ENCODE measurements at places on chromosomes 2 and 18.

- no peak for DNase-seq
Observed at GRCh38 chr2:1829796-1830195, 85.5 kb upstream of the PXDN start.

DNA sequence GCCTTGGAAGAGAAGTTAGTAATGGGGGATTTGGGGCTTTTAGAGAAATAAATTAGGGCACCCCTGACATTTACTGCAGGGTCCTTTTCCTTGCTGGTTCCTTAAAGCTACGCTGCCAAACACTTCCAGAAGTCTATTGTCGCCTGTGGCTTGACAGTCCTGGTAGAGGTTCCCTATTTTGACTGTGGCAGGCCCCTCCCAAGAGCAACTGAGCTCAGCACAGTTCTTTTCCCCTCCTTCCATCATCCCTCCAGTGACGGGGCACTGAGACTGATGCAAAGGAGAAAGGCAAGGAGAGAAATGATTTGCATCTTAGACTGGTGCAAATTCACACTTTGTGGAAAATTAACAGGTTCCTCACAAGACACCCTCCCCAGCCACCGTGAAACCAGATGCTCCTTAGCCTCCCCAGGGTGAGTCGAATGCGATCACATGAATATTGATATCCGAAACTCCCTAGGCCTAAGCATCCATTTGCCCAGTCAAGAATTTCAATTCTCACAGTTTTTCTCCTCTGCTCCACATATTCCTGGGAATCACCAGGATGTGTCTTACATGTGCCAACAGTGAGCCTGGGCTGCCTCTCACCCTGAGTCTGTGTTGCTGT, 45.4 kb downstream of the RABL2A start:
- no peak for DNase-seq

GRCh38 chr2:219857751-219858150, 230.3 kb downstream of the SLC4A3 start:
- DNase-seq: no peak

GRCh38 chr18:23689616-23690504, 607 bp downstream of the LAMA3 start:
- no peak for DNase-seq

GRCh38 chr2:183059561-183059960, 19.0 kb upstream of the DUSP19 start:
- DNase-seq: no peak

- no peak for DNase-seq
Observed at GRCh38 chr2:174587579-174587978, 10.0 kb downstream of the WIPF1 start.

- no peak for DNase-seq
Observed at GRCh38 chr2:38516122-38516521, 86.6 kb downstream of the HNRNPLL start.

DNA sequence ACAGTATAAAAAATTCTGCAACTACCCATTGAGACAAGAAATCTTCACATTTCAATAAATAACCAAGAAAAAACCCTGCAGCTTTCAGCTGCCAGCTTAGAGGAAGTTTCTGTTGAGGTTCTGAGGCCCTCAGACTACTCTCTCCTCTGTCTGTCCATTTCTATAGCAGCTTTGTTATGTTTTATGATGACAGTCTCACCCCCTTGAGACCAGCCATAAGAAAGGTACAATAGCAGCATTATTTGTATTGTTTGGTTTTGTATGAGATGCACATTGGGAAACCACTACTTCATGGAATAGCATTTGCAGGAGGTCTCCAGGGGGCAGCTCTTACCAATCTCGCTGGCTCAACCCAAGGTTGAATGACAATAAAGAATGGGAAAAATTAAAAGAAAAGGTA, 334.6 kb upstream of the VRK2 start:
- no peak for DNase-seq

DNA sequence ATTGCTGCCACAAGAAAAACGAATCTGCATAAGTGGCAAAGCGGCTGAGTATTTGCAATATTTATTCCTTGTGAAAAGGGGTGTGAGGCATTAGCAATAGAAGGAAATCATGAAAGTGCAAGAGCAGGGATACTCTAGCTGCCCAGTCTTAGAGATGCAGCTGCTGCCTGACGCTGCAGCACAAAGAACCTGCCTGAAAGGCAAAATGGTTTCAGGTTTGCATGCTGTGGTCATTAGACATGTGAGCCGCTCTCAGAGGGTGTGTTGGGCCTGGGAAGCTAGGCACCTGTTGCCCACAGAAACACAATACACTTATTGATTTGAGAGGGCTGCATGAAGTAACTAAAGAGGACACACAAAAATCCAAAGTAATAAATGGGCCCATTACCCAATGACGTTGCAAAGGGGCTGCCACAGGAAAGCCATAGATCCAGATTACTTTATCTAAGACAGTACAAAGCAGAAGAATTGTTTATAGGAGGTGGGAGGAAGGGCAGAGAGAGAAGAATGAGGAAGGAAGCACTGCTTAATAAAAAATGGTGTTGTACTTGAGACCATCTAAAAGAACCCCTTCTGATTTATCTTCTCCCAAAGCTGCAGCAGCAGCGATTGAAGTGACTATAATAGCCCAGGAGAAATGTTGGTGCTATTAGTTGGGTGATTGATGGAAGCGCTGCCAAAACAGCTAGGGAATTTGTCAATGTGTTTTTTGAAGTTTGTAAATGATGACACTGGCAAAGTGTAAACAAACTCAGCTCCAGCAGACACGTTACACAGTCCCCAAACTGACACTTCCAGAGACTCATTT, 492.4 kb upstream of the ACVR2A start:
- DNase-seq: no peak

DNA sequence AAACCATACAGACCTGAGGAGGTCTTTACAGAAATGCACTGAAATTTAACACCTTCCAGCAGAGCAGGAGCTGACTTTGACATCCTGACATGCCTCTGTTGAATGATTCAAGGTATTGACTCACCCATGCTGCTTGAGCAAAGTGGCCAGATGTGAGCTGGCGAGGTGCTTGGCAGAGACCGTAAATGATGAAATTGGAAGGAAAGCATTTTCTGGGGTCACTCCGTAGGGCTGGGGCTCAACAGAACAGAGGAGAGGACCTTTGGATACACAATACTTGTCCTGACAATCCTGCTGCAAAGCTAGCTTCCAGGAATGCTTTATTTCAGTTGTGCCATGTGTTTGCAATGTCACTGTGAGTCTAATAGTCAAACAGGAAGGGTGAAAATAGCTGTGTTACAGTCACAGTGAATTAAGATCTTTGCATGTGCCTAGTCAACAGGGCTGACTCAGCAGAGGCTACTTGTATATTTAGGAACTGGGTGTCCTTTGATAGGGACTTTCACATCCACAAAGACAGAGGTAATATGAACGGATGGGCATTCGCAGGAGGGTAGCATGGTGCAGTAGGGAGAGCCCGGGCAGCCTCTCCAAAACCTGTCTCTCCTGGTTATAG, 31.6 kb upstream of the NCK2 start:
- DNase-seq: peak; percentile 25

DNA sequence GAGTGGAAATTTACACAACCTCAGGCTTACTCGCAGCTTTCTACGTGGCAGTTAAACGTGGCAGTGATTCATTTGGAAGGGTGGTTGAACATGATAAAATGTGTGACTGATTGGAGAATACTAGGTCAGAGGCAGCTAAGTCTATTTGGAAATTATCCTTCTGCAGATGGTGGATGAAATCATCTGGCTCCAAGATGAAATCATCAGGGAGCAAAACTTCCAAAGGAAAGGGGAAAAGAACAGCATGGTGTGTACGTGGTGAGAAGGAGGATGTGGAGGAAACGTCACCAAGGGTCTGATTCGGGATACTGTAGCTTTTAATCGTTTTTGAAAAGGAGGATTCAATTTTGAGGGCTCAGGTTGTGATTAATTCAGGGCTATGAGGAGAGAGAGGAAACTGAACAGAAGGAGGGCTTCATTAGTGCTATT, 47.9 kb downstream of the COL3A1 start:
- DNase-seq: no peak

DNA sequence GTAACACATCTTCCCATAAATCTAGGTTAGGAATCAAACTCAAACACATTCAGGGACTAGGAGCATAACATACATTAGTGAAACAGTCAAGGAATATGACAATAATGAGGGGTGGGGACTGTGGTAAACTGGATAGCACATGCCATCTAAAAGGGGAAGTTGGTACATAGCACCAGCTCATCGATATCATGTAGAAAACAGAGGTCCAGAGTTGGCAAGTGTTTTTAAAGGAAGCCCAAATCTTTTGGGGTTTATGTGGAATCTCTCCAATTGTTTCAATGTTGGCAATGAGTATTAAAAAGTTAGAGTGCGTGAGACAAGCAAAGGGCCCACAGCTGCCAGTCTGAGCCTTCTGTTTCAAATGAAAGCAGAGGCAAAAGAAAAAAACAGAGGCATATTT, 24.4 kb downstream of the KLF7 start:
- DNase-seq: no peak

DNA sequence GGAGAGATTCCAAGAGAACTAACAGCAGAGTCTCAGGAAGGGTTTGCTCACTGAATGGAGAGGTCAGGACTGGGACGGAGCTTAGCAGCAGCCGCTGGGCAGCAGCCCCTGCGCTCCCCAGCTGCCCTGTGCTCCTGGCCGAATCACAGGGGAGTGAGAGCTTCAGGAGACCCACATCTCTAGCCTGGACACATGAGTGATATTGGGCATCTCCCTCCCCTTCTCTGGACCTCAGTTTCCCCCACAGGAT, 511 bp downstream of the MATN3 start:
- no peak for DNase-seq

GRCh38 chr2:38691994-38692393, 26.1 kb downstream of the GALM start:
- no peak for DNase-seq

DNA sequence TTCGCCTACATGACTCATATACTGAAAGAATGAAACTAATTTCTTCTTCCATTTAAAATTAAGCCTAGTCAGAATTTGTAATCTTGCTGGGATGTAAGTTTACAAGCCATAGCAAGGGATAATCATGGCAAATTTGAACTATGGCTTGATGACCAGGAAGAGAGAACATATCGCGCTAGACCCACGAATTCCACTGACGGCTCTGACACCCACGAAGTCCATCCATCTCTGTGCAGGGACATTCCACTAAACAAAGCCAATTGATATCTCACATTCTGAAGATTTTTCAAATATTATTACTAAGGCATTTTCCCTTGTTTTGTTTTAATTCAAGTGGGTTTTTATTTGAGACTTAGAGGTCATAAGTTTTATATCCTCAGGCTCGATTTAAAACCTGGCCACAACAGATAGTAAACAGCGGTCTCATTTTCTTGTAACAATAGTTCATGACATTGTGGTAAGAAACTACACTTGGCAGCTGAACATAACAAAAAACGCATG, 113.0 kb downstream of the QPCT start:
- DNase-seq: no peak

DNA sequence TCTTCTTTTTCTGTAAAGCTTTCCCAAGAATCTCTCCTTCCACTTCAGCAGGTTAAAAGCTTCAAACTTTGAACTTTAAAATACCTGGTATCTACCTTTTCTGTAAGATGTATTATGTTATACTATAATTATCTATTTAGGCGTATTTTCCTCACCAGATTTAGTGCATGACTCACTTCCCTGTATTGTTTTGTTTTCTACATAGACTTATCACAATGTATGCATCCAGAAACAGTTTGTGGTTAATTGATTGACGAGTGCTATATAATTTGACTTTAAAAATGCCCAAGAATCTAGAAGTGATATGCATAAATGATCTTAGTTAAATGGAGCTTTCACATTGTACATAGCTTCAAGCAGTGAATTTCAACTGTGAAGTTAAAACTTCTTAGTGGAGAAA, 473.9 kb upstream of the CDH2 start:
- DNase-seq: no peak

GRCh38 chr2:113829270-113829669, 60.6 kb upstream of the ACTR3 start:
- no peak for DNase-seq

- no peak for DNase-seq
Observed at GRCh38 chr2:196808083-196808665, 981 bp downstream of the C2orf66 start.

DNA sequence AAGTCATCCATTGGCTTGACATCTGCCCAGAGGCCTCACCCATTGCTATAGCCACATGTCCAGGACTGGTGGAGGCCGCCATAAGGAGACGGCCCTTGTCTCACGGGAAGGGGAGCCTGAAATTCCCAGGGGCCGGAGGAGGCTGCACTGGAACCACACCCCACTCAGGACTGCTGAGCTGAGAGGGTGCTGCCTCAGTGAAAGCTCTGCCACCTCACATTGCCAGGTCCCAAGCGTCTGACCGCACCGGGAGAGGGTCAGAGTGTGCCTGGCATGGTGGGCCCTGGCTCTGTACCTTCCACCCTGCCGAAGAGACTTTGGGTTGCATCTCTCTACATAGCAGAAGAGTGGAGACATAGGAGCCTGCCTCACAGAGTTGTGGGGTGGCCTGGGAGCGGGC, 134.1 kb upstream of the GLI2 start:
- no peak for DNase-seq

GRCh38 chr2:37773371-37774130, 102.1 kb upstream of the CDC42EP3 start:
- DNase-seq: no peak

- no peak for DNase-seq
Observed at GRCh38 chr2:98761267-98761781, 30.4 kb upstream of the MGAT4A start.

- no peak for DNase-seq
Observed at GRCh38 chr2:218536804-218537494, 31.2 kb downstream of the USP37 start.

DNA sequence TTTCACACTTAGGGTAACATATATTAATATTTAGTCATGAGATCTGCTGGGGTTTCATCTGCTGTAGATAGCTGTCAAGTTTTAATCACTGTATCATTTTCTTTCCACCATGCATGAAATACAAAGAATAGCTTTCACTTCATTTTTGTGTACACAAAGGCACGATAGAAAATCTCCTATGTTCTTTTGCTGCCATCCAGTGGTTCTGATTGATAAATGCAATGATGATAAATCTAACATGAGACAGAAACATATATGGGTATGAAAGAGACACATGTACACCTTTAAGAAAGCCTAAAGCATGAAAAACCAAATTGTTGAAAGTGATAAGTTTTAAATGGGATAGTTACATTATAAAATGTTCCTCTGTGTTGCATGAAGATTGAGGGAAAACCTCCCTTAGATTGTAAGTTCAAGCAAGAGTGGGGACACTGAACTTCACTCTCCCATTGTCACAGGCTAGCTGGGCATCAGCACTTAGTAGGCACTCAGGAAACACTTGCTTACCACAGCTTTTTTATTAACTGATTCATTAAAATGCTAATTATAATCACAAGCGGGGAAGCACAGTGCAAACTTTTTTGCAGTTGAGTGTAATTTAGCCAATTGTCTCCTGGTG, 31.2 kb downstream of the C1D start:
- DNase-seq: no peak

- DNase-seq: no peak
Observed at GRCh38 chr18:55694291-55694690, 106.3 kb upstream of the TCF4 start.

GRCh38 chr2:155695505-155695904, 637.0 kb downstream of the NR4A2 start:
- DNase-seq: no peak

GRCh38 chr18:60893355-60894097, 439.7 kb upstream of the CDH20 start:
- no peak for DNase-seq

- no peak for DNase-seq
Observed at GRCh38 chr2:28345619-28346018, 47.0 kb upstream of the FOSL2 start.
